ENCODE measurements at places on chromosomes 3 and 15.

DNA sequence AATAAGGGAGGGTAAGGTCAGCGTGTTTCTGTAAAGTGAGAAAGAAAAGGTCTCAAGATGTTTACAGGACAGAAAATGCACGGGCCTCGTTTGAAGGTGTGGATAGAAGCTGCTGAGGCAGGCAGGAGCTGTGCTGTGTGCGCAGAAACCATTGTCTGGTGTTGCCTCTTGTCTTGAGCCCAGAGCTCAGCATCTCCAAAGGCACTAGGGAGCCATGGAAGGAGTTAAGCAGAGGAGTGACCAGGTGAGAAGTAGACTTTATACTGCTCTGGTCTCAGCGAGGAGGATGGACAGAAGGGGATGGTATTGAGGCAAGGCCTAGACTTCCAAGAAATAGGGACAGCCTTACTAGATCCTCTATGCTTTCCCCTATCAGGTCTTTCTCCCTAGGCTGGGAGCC, 13.0 kb downstream of the CAND2 start:
- DNase-seq: no peak

DNA sequence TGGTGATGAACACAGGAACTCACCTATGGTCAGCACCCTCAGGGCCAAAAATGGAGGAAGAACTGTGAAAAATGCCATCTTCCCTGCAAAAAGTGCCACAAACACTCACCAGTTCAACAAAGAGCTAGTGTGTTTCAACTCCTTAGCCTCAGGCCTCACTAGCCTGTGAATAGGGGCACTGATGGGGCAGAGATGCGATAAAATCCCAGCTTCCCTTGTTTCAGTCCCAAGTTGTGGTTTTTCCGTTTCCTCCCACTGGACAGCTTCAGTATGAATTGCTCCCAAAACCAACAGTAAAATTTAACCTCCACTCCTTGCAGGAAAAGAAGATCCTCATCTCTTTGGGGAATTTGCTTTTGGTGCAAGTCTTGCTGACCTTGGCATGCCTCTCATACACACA, 117.4 kb upstream of the ADAMTS9 start:
- DNase-seq: no peak

DNA sequence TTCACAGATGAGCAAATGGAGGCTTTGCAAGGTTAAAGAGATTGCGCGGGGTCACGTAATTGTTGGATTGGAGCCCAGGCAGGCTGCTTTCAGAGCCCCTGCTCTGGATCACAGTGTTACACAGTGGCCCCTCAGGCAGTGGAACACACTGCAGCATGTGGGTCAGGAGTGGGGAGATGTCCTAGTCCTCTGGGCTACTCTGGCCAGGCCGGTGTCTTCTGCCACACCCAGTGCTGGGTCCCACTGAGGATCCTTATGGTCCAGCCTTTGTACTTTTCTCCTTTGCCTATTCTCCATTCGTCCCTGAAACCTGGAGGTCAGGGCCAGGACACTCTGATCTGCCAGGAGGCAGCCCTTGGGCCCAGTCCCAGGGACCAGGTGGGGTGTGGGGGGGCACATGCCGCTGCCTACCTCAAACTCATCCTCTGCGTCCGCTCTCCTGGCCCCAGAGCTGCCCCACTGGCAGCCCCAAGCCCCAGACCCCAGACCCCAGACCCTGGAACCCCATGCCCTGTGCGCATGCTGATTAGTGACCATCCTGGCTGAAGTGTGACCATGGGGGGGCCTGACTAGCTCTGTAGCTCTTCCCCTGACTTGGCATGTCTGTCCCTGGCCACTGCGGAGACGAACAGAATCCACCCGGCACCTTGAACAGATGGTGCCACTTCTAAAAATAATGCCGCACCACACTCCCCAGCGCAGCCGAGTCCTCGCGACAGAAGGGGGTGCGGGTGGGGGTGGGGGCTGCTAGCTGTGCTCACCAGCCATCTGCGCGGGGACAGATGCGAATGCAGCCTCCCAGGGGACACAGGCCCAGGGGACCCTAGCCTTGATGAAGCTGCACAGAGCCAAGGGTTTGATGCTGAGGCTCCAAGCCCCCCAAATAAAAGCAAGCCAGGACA, 41.6 kb downstream of the ATP2B2 start:
- DNase-seq: no peak

GRCh38 chr3:129045675-129046036, 14.9 kb upstream of the GP9 start:
- no peak for DNase-seq

- DNase-seq: no peak
Measured at GRCh38 chr3:122626515-122627180, 49.2 kb downstream of the PARP15 start.

DNA sequence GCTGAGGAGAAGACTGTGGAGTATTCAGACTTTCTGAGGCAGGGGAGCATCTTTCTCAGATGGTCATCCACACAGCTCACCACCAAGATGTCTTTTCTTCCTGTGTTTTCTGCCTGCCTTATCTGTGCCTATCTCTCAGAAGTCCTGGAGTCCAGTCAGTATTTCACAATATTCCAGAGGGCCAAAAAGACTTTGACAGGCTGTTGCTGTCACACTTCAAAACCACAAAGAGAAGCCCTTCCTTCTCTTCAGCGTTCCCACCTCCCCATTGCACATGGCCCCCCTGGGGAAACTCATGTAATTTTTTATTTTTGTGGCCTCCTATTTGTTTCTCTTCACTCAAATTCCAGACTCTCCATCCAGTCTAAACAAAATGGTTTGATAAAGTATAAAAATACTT, 585.2 kb downstream of the EPHA3 start:
- no peak for DNase-seq

DNA sequence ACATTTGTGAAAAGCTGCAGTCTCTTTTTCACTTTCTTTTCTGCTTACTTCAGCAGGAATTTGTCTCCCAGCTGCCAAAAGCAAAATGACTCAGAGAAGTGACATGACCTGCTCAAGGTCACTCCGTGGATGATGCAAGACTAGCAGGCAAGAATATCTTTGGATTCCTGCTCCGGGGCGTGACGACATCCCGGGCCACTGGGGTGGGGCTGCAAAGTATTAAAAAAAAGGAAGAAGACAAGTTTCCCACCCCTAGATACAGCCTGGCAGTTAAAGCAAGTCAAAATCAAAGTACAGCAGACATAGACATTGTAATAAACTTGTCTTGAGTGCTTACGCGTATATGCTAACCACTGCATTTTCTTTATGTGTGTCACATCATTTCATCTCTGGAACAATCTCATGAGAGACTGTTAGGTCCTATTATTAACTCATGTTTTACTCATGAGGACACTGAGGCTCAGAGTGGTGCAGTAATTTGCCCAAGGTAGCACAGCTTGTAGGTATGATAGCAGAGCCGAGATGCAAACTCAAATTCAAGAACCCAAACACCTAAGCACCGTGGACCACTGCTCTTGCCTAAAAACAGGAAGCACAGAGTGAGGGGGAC, 485.2 kb upstream of the PROK2 start:
- no peak for DNase-seq

- DNase-seq: no peak
Measured at GRCh38 chr15:49331951-49332350, 91.1 kb upstream of the FGF7 start.

DNA sequence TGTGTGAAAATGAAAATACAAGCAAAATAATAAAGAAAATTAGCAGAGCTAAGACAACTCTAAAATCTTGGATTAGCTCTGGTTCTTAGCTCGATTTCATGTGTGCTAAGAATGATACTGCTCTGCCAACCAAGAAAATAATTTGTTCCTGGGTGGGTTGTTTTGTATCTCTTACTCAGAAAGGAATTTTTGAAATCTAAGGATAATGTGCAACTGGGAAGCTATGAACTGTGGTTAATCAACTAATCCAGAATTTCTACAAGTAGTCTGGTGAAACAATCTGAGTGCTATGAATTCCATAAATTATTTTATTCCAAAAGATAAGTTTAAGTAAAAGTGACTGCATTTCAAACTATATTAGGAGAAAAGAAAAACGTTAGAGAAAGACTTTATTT, 92.0 kb downstream of the TFDP2 start:
- no peak for DNase-seq

DNA sequence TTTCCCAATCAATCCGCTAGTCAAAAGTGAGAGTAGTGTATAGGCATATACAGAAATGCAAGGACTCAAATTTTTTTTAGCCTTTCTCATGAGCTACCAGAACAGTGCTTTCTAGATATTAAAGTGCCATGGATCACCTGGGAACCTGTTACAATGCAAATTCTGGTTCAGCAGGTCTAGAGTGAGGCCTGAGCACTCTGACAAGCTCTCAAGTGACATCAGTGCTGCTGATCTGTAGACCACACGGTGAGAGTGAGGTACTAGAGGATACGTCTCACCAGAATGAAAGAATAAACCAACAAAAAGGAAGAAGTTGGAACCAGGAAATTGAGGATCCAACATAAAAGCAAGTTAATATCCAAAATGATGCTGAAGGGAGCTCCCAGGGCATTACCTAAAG, 16.0 kb upstream of the PLA2G4D start:
- DNase-seq: no peak

DNA sequence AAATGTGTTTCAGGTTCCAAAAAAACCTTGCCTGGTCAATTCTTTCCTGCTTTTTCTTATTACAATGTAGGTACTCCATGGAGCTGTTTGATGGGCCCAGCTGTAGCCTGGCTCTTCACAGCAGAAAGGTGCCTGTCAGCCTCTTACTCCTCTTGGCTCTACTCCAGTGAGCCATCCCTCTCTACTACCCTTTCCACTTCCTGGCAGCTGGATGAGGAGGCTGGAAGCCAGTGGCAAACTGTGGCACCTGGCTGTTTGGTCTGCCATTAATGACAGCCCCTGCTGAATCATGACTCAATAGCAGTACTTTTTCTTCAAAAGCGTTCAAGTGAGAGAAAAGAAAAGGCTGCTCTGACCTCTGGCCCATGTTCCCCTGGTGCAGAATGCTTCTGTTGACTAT, 618.1 kb downstream of the PYDC2 start:
- no peak for DNase-seq

- DNase-seq: no peak
Measured at GRCh38 chr3:185423178-185423577, 60.2 kb downstream of the MAP3K13 start.

DNA sequence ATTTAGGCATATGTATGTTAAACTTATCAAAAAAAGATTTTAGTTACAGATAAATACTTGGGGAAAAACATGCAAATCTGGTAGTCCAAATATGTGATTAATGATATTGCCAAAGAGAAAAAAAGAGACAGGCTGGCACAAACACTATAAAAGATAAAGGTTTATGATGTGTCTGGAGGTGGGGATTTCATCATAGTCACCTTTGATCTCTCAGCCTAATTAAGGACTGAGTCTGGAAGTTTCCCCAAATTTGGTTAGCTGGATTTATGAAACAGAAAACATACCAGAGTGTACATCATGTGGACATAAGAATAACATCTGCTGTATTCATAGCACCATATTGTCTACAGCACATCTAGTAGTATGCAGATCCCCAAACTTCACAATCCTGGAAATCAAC, 157.0 kb downstream of the FGF12 start:
- no peak for DNase-seq

DNA sequence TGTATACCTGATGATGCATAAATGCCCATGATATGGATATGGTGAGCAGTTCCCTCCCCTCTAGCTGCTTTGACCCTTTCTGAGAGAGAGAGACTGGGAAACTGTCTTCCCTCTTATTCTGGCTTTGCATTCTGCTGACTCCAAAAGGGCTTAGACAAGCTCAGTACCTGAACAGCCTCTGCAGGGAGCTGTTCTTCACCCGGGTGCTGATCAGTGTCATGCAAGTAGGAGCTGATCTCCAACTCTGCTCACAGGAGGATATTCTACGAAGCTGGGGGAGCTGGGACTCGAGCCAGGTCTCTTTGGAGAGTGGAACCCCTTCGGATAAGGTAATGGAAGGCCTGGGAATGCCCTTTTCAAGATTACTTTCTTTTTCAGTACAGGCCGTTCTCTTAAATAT, 237.1 kb downstream of the RYR3 start:
- DNase-seq: no peak

- DNase-seq: no peak
Measured at GRCh38 chr3:43998836-43999727, 242.6 kb upstream of the TOPAZ1 start.

- no peak for DNase-seq
Measured at GRCh38 chr15:57337868-57338411, 38.4 kb upstream of the CGNL1 start.

GRCh38 chr15:33729653-33730052, 238.6 kb upstream of the CHRM5 start:
- DNase-seq: no peak

GRCh38 chr3:73353649-73354217, 271.0 kb downstream of the PDZRN3 start:
- DNase-seq: no peak

GRCh38 chr3:70615286-70615685, 302.8 kb upstream of the MDFIC2 start:
- no peak for DNase-seq

DNA sequence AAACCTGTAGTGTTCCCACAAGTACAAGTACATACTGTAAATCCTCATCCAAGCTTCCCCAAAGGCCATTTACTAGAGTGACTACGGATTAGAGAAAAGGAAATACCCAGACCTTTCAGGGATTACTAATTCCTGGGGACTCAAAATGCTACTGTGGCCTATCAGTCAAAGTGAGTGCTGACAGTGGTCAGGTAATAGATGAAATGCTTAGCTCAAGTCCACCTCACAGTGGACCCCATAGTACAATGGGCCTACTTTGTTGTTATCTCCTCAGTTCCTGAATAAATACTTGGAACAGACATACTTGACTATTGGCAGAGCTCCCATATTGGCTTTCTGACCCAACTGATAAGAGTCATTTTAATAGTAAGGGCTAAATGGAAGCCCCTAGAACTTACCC, 61.6 kb downstream of the MAP4 start:
- no peak for DNase-seq

GRCh38 chr3:44893097-44893496, 18.7 kb downstream of the TGM4 start:
- DNase-seq: no peak

DNA sequence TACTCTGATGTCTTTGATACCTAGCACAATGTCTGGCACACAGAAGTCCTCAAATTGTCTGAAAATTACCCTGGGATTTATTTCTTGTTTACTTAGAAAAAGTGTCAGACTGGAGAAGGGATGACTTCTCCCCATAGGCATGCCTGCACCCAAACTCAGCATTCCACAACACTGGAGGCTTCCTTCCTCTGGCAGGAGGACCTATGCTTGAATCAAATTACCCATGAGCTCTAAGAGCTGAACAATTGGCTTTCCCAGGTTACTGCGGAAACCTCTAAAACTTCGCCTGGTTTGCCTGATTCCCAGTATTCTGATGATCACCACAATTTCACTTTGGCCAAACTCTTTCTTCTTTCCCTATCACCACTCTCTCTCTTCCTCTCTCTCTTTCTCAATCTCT, 217.4 kb downstream of the DIPK2A start:
- DNase-seq: no peak

- DNase-seq: no peak
Measured at GRCh38 chr3:184600685-184601377, 39.2 kb downstream of the EPHB3 start.

DNA sequence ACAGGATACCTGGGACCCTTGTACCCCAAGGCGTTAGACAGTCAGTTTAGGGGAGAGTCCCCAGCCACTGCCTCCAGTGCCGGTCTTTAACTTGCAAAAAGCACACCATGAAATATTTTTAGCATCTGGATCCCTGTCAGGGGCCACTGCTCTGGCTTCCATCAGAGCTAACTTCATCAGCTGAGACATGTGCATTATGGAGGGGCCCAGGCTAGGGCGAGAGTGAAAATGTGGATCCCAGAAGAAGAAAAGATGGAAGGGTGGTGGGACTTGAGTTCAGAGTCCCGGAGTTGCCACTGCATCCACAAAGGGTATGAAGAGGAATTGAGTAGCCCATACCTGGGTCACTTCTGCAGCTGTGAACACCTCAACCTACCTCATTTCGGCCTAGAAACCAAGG, 23.5 kb upstream of the SPATA12 start:
- no peak for DNase-seq

GRCh38 chr3:70647823-70648222, 335.4 kb upstream of the MDFIC2 start:
- DNase-seq: no peak
